G401 (cell line): ENCODE measurements at places on chromosomes 5 and 9. TPM values are rescaled to one million over a fixed set of nuclear protein-coding genes. Genes with fewer than 3 reads are reported as not detected.

Gene LCN2
- 13.5 TPM in 1 of 2 replicates, not detected in the other for total RNA-seq

DNA sequence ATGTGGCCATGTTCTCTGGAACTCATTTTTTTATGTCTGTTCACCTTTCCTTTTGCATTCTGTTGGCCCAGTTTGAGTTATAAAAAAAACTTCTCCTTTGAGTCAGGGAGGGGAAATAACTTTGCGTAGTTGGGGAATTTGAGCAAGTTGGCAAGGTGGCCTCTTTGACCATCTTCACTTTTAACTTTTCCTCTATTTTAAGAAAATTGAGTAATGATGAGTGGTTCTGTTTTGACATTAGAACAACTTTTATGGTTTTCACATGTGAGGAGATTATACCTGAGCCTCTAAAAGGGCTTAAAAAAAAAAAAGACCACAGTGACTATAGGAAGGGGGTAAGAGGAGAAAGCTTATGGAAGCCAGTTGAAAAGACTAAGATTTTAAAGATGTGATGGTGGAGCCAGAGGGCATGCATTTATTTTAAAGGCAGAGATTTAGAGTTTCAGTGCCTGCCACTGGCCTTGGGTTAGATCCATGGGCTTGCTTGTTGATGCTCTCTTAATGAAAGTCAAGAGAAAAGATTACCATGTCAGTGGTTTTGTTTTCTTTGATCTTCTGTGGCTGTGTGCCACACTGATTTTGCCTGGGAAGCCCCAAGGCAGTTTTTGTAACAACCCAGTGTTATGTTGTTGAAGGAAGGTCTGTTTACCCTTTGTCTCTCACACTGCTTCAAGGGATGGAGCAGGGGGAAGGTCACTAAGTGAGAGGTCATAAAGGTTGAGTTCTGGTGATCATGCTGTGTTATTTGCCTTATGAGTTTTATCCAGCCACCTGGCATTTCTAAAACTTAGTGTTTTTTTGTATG is 219.7 kb upstream of the CD180 start:
- no peak for DNase-seq

GRCh38 chr5:7794311-7794710 is 56.6 kb downstream of the CFAP90 start:
- peak; percentile 24 for DNase-seq

Gene GLDC
- 16.6 and 26.3 TPM in 2 replicates for total RNA-seq

- no peak for DNase-seq
Observed at GRCh38 chr5:35857606-35858205, 1.0 kb downstream of the IL7R start.

Gene SV2C
- 0.43 and 0.85 TPM in 2 replicates for total RNA-seq

Gene LRRC19
- not detected in 2 replicates for total RNA-seq

Gene ANKRD33B
- 5.0 and 7.4 TPM in 2 replicates for total RNA-seq

GRCh38 chr9:16039218-16039987 is 486.6 kb downstream of the CCDC171 start:
- peak; percentile 5 for DNase-seq

DNA sequence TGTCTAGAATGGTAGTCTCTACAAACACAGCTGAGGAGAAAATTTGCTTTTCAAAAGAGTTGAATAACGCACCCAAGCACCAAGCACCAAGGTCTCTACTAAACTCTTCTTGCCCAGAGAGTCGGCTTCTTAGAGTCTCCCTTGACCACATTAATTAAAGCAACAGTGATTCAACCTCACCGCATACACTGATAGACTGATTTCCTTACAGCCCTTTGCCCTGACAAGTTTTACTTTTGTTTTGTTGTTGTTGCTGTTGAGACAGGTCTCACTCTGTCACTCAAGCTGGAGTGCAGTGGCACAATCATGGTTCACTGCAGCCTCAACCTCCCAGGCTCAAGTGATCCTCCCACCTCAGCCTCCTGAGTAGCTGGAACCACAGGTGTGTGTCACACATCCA is 1035.7 kb upstream of the DMAC1 start:
- DNase-seq, result no peak

DNA sequence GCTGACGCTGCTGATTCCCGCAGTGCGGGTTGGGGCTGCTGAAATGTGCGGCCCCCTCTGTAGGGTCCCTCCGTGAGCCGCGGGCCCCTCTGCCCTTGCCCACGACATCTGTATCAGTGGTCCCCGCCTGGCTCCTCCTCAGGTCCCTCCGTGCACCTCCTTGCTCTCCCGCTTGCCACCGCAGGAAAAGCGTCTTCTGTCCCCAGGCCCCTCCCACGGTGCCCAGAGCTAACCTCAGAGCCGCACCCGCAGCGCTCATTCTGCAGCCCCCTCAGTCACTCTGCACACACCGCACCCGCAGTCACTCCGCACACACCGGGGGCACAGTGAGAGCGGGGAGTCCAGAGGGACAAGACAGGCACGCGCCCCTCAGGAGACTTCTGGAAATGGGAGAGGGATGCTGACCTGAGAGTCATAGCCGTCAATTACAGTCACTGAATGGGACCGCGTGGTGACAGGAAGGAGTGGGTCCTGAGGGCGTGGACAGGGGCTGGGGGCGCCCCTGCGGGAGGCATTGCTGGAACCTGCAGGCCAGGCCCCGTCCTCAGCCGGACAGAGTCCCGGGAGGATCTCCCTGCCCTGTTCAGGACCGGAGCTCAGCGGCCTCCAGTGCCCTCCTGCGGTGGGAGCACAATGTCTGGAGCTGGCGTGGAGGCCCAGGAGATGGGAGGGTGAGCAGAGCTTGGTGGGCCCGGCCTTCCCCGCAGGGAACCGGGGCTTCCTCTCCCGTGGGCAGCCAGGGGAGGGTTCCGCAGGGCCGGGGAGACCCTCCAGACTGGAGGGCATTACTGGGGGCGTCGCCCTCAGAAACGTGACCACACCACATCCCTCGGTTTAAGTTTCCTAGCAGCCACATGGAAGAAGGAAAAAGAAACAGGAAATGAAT is 66.1 kb upstream of the CTSL start:
- DNase-seq, result no peak

DNA sequence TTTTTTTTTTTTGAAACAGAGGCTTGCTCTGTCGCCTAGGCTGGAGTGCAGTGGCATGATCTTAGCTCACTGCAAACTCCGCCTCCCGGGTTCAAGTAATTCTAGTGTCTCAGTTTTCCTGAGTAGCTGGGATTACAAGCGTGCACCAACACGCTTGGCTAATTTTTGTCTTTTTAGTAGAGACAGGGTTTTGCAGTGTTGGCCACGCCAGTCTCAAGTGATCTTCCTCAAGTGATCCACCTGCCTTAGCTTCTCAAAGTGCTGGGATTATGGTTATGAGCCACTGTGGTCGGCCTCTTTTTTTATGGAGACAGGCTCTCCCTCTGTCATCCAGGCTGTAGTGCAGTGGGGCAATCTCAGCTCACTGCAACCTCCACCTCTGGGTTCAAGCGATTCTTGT is 82.9 kb downstream of the RAB24 start:
- DNase-seq, result no peak

Gene TXNDC8
- not detected in 2 replicates for total RNA-seq

Gene ROPN1L
- total RNA-seq, result 4.0 TPM in 1 of 2 replicates, not detected in the other

DNA sequence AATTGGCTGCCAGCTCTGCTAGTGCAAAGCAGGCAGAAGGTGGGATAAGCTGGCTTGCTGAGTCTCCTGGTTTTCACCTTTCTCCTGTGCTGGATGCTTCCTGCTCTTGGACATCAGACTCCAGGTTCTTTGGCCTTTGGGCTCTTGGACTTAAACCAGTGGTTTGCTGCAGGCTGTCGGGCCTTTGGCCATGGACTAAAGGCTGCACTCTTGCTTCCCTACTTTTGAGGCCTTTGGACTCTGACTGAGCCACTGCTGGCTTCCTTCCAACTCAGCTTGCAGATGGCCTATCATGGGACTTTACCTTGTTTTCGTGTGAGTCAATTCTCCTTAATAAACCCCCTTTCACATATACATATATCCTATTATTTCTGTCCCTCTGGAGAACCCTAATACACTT is 1293.9 kb upstream of the CDH6 start:
- DNase-seq, result no peak

DNA sequence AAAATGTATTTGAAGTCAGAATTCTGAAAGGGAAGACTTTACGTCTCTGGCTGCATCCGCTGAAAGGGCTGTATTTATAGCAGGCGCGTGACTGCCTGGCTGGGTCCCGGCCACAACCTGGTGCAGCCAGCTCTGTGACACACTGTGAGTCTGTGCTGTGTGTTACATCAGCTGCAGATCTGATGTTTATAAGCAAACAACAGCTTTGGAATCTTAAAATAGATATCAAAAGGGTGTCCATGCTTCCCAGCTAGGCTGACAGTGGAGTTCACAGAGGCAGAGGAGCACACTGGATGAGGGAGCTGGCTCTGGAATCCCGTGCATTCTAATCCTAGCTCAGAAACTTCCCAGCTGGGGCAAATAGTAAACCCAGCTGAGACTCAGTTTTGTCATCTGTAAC is 433.4 kb upstream of the BRINP1 start:
- DNase-seq, result peak; percentile 54

- DNase-seq, result no peak
Observed at GRCh38 chr9:93576258-93577077, at the start of gene PHF2. PHF2 (plus strand) TSS chr9:93576584; CDS start chr9:93576774, 190 bp downstream.

- no peak for DNase-seq
Observed at GRCh38 chr5:173950829-173951228, 38.1 kb upstream of the C5orf47 start.

Gene TAF11L11
- 0.31 TPM in 1 of 2 replicates, not detected in the other for total RNA-seq

DNA sequence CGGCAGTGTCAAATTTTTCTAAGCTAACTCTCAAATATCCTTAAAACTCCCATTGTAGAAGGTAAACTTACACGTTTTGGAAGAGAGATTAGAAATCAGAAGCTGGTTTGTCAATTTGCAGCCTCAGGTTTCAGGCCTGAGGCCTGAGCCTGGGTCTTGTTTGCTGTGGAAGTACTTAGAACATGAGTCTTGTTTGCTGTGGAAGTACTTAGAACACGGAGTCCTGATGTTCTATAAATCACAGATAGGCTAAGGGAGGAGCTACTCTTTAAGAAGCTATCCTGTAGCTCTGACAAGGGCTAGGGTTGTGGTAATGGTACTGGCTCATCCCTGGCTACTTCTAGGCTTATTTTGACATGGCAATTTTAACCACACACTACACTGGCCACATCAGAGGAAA is 97.8 kb downstream of the FBXW11 start:
- no peak for DNase-seq

Gene PHF24
- not detected in 2 replicates for total RNA-seq

DNA sequence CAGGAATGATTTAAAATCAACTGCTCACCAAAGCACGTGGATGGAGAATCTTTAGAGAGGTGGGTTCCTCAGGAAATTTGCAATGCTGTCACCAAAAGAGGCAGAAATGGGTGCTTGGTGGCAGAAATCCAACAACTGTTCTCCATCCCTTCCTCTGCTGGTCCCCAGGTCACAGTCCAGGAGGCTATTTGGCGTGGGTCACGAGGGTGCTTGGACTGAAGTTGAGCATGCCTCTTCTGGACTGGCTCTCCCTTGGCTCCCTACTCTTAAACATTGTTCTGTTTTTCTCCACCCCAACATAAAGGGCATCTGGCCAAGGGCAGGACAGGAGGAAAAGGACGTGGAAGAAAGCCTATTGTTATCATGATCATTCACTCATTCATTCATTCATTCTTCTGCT is 58.9 kb downstream of the WWC1 start:
- no peak for DNase-seq

GRCh38 chr9:109948453-109948852 is 168.5 kb downstream of the PALM2AKAP2 start:
- no peak for DNase-seq

GRCh38 chr5:56421246-56422075 is 188.3 kb upstream of the ANKRD55 start:
- no peak for DNase-seq
